Left lung (tissue), 14 donors: ENCODE measurements at places on chromosomes 4 and X. TPM values are rescaled to one million over a fixed set of nuclear protein-coding genes. Genes with fewer than 3 reads are reported as not detected.

Gene BMPR1B
- 0.97 TPM for polyA plus RNA-seq

Gene USP9X
- 63.4 TPM for polyA plus RNA-seq

DNA sequence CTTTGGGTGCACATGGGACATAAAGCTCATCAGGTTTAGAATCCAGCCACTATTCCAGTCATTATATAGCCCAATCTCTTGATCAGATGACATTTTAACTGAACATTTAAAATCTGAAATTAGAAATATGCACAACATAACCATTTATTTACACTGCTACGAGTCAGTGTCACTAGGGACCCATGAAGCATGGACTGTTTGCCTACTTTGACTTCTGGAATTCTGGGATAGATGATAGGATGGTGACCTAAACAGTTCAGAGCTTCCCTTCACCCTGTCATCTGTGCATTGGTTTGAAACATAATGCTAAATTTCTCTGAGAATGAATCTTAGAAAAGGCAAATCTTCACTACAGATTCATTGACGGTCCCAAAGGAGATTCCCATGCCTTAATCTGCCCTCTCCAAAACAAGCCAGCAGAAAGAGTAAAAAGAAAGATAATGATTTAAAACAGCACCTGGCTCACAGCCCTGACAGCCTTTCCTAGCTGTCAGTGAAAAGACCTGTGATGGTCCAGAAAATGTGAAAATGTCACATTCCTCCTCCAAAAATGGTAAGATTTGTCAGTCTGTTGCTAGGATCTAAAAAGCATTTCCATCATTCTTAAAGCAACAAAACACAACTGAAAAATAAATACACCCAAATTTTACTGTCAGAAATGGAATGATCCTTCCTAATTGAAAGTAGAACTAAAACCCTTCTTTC lies 18.9 kb upstream of the HERC3 start:
- DNase-seq = no peak

DNA sequence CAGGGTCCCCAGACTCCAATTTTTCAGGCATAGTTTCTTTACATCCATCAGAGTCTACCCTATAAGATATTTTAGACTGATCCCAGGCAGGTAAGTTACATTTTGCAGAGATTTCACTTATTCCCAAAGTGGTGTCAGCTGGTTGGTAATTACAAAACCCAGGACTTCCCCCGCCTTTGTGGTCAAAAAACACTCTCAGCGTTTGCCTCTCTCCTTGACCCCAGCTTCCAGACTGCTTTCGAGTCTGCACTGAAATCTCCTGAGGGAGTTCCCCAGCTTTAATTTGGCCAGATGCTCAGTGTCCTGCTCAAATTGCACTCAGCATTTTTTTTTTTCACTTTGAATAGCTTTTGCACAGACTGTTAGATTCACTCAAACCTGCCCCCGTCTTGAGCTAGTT lies 11.2 kb upstream of the AMOT start:
- no peak for DNase-seq

- no peak for DNase-seq
These were observed 1618.0 kb upstream of the PCDH10 start for GRCh38 chr4:131531087-131531486.

Gene SPACA5B
- polyA plus RNA-seq = not detected

Gene CYTL1
- polyA plus RNA-seq = 42.4 TPM

Gene POLA1
- 15.1 TPM for polyA plus RNA-seq

DNA sequence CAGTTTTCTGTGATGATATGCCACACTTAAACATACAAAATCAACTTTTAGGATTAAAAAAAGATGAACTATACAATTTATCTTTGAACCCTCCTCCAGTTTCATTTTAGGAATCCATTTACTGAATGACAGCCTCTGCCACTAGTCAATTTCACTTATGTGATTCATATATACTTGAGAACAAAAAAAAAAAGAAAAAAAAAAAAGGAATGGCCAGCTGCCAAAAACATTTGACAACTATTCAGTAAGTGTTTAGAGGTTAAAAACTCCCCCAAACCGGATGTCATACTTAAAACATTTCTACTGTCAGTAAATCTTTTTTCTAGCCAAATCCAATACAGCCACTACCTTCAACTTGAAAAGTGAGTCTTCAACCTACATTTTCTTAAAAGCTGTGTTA lies 266.7 kb upstream of the MAGEB2 start:
- DNase-seq = no peak

DNA sequence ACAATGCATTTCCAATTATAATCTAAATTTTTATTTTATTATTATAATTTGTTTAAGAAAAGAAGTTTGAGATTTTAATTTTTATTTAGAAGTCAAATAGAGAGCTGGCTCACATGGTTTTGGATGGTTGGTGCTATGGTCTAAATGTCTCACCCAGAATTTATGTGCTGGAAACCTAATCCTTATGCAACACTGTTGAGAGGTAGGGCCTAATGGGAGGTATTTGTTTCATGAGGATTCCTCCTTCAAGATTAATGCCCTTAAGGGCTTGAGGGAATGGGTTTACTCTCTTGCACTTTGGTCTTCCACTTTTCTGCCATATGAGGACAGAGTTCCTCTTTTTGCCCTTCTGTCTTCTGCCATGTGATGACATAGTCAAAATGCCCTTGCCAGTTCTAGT lies 960.5 kb upstream of the IGFBP7 start:
- no peak for DNase-seq

Gene TCEAL6
- polyA plus RNA-seq = not detected

GRCh38 chr4:86452422-86452891 lies 92.6 kb upstream of the MAPK10 start:
- no peak for DNase-seq

Gene VSIG1
- polyA plus RNA-seq = 0.19 TPM

GRCh38 chrX:132532097-132532496 lies 43.3 kb upstream of the MBNL3 start:
- no peak for DNase-seq

- DNase-seq = no peak
These were observed 109.7 kb downstream of the AFAP1 start for GRCh38 chr4:7829652-7830580.

- no peak for DNase-seq
These were observed 427.5 kb downstream of the BCOR start for GRCh38 chrX:39670281-39670680.

GRCh38 chr4:107552306-107552705 lies 167.7 kb downstream of the PAPSS1 start:
- no peak for DNase-seq

Gene CFAP47
- polyA plus RNA-seq = 2.8 TPM

DNA sequence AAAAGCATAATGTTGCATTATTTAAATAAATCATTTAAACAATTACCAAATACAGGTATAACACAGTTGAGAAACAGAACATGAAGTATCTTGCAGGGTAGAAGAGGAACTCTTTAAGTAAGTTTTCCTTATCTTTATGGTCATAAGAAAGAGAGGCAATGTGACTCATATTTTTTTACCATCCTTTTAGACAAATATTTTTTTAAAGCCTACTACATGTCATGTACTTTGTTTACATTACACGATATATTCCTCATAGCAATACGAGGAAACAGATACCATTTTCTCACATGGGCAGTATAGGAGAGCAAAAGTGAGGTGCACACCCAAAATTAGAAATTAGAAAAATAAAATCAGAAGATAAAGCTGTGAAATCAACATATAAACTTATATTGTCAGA lies 49.3 kb upstream of the EPHA5 start:
- no peak for DNase-seq

DNA sequence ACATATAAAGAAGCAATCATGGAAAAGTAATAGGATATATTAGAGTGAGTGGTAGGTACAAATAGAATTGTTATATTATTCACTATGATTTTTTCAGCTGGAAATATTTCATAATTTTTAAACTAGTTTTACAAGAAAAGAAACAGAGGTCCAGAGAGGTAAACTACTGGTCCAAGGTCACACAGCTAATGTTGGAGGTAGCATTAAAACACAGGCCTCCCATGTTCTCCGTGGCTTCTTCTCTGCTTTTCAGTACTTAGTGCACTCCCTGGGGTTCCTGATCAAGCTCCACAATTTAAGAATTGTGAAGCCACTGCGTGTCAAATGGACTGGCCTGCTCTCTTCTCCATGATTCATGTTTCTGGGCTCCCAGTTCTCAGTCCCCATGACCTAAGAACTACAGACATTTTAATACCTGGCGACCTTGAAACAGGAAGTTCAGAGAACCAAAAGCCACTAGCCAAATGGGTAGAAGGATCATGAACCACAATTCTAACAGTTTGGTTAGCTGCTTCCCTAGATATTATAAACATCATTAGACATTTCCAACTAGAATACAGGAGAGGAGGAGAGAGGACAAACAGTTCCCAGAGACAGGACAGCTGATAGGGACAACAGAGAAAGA lies 172.0 kb upstream of the KLF3 start:
- no peak for DNase-seq

Gene RAB9A
- polyA plus RNA-seq = 22.5 TPM

DNA sequence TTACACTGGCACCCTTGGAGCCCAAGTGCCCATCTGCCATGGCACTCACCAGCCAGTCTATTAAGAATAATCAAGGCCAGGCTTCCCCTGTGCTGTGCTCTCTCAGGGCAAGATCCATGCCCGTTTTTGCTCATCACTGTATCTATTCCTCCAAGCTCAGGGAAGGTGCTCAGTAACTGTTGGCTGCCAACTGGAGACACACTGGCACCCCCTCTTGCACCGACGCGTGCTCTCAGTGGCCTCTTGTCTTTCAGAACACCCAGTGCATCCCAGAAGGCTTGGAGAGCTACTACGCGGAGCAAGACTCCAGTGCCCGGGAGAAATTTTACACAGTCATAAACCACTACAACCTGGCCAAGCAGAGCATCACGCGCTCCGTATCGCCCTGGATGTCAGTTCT lies 30.1 kb downstream of the NSG1 start:
- no peak for DNase-seq

GRCh38 chrX:22527302-22527701 lies 254.6 kb downstream of the CBLL2 start:
- DNase-seq = no peak

Gene RTL5
- 21.7 TPM for polyA plus RNA-seq

Gene CRLF2
- polyA plus RNA-seq = not detected

GRCh38 chrX:97672608-97673007 lies 788.9 kb downstream of the RPA4 start:
- no peak for DNase-seq

DNA sequence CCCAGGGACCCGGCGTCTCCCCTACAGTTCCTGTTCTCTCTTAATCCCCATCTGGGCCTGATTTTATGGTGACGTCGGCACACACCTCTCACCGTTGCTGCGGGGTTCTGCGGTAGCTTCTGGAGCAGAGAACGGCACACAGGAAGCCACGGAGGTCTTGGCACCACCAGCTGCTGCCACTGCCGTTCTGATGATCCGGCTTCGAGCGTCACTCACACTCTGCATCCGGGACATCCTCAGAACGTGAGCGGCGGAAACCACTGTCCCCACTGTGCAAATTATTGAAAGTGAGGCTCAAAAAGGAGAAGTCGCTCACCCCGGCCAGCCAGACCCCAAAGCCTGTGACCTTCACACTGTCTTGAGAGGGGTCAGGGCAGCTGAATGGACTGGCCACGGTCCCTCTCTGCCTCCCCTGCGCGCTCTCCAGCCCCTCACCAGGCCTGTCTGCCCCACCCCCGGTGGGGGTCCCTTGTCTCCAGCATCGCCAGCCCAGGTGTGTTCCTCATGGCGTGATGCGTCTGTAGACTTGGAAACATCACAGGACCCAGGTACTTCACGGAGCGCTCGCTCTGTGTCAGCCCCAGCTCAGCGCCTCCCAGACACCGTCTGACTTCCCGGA lies 201.1 kb downstream of the AFAP1 start:
- no peak for DNase-seq

Gene PPEF2
- not detected for polyA plus RNA-seq

DNA sequence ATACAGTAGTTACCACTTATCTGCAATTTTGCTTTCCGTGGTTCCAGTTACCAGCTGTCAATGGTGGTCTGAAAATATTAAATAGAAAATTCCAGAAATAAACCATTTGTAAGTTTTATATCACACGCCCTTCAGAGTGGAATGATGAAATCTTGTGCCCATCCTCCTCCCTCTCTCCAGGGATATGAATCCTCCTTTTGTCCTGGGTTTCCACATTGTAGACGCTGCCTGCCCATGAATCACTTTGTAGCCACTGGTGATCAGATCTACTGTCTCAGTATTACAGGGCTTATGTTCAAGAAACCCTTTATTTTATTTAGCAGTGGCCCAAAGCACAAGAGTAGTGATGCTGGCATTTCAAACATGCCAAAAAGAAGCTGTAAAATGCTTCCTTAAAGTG lies 198.6 kb downstream of the KCNIP4 start:
- DNase-seq = no peak

Gene REPS2
- polyA plus RNA-seq = 14.3 TPM

Gene TLR6
- 1.8 TPM for polyA plus RNA-seq

GRCh38 chr4:116328261-116328860 lies 757.0 kb downstream of the TRAM1L1 start:
- no peak for DNase-seq

- DNase-seq = no peak
These were observed 9.8 kb upstream of the TIGD2 start for GRCh38 chr4:89101256-89102161.

DNA sequence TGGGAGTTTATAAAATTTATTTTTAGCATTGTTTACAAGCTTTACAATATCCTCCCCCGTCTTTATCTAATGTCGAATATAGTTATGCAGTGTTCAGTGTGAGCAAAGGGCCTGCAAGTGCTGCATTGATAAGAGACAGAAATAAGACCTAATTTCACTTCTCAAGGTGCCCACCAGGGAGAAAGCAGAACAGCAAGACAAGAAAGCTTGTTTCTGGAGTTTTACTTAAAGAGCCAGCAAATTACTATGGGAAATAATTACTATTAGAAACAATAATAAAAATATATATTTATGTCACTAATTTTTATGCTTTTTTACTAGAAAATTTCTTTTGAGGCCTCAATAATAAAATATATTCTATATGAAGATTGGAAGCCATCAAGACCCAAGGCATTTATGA lies 2677.7 kb downstream of the ARAP2 start:
- no peak for DNase-seq

DNA sequence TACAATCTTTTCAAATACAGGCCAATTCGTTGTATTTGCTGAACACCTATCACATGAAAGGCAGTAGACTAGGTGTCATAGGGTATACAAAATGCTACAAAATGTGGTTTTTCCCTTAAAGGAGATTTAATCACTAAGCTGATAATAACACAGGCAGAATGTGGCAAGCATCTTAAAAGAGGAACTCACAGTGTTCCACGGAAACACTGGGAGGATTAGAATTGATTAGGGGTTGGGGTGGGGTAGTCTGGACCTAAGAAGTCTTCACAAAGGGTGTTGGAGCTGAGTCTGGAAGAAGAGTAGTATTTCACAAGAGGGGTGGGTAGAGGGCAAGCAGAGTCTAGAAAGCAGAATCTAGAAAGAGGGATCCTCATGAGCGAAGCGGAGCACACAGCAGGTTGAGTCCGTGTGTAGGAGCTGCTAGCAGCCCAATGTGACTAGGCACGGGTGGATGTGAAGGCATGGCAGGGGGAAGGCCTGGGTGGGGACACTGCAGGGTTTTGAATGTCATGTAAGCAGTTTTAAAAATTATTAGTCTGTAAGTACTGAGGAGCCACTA lies 123.6 kb downstream of the MGST2 start:
- no peak for DNase-seq
